Hindlimb muscle (tissue), 1 donor: ENCODE measurements at places on chromosomes 11 and 22. TPM values are rescaled to one million over a fixed set of nuclear protein-coding genes. Genes with fewer than 3 reads are reported as not detected.

MUC5AC gene
- not detected for polyA plus RNA-seq

C11orf98 gene
- 31.3 TPM for polyA plus RNA-seq

GGTLC3 gene
- not detected for polyA plus RNA-seq

CNIH2 gene
- polyA plus RNA-seq = 3.2 TPM

KIAA1671 gene
- 43.3 TPM for polyA plus RNA-seq

EFEMP2 gene
- 87.9 TPM for polyA plus RNA-seq

SOX6 gene
- 30.0 TPM for polyA plus RNA-seq

KRTAP5-1 gene
- 1.4 TPM for polyA plus RNA-seq

MISFA gene
- 8.1 TPM for polyA plus RNA-seq

MRGPRX4 gene
- not detected for polyA plus RNA-seq

OR52D1 gene
- not detected for polyA plus RNA-seq

SELENOO gene
- 17.8 TPM for polyA plus RNA-seq

SLC22A6 gene
- polyA plus RNA-seq = not detected

SCN4B gene
- polyA plus RNA-seq = 3.7 TPM

KDM4E gene
- 0.31 TPM for polyA plus RNA-seq

OR56B4 gene
- not detected for polyA plus RNA-seq

OSBP2 gene
- 4.4 TPM for polyA plus RNA-seq

DUSP18 gene
- 4.3 TPM for polyA plus RNA-seq

STK33 gene
- 3.0 TPM for polyA plus RNA-seq

DEFB131B gene
- polyA plus RNA-seq = not detected

DGCR6 gene
- polyA plus RNA-seq = 63.4 TPM

UFD1 gene
- 40.6 TPM for polyA plus RNA-seq

SMC1B gene
- 0.06 TPM for polyA plus RNA-seq

HPX gene
- polyA plus RNA-seq = 2.2 TPM

MIOX gene
- polyA plus RNA-seq = not detected

AAMDC gene
- polyA plus RNA-seq = 45.5 TPM

PATE4 gene
- not detected for polyA plus RNA-seq

HOATZ gene
- not detected for polyA plus RNA-seq

OR5B21 gene
- not detected for polyA plus RNA-seq

CABP4 gene
- polyA plus RNA-seq = 2.5 TPM

PRG3 gene
- 0.23 TPM for polyA plus RNA-seq

OR5L2 gene
- not detected for polyA plus RNA-seq

OR5A1 gene
- polyA plus RNA-seq = not detected

CALCA gene
- polyA plus RNA-seq = not detected

NUDT22 gene
- polyA plus RNA-seq = 17.2 TPM

RFPL2 gene
- not detected for polyA plus RNA-seq

LGR4 gene
- polyA plus RNA-seq = 27.0 TPM

MYO18B gene
- polyA plus RNA-seq = 118 TPM

MMP27 gene
- not detected for polyA plus RNA-seq

MS4A4E gene
- 2.0 TPM for polyA plus RNA-seq

IL18 gene
- polyA plus RNA-seq = 0.68 TPM

LUZP2 gene
- 0.71 TPM for polyA plus RNA-seq

SPI1 gene
- 11.3 TPM for polyA plus RNA-seq

CNGA4 gene
- polyA plus RNA-seq = 0.27 TPM

OR52J3 gene
- not detected for polyA plus RNA-seq

TSPAN32 gene
- polyA plus RNA-seq = 5.3 TPM

DCHS1 gene
- polyA plus RNA-seq = 43.8 TPM

MYO7A gene
- polyA plus RNA-seq = 4.8 TPM

OR2AT4 gene
- polyA plus RNA-seq = 0.06 TPM

OTOG gene
- 0.08 TPM for polyA plus RNA-seq

LRP5 gene
- 55.0 TPM for polyA plus RNA-seq

PTPN5 gene
- polyA plus RNA-seq = 0.34 TPM

UBQLN3 gene
- not detected for polyA plus RNA-seq

ATG13 gene
- polyA plus RNA-seq = 38.7 TPM

TMX2 gene
- polyA plus RNA-seq = 54.4 TPM

FADS1 gene
- polyA plus RNA-seq = 16.3 TPM
